Activated CD8-positive, alpha-beta memory T cell treated with anti-CD3 and anti-CD28 coated beads for 1 hour (primary cell): ENCODE measurements at places on chromosomes 16 and 17.

DNA sequence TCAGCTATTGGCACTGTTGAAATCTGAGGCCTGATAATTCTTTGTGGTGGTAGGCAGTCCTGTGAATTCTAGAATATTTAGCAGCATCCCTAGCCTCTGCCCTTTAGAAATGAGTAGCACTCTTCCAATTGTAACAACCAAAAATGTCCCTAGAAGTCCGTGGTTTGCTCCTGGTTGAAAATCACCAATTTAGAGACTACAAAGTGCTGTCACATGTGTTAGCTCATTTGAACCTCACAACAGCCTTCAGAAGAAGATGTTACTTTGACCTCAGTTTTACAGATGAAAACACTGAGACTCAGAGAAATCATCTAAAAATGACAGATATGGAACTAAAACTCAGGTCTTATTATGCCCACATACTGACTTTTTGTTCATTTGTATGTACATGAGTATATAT lies 103.2 kb downstream of the TANC2 start:
- no peak for DNase-seq

GRCh38 chr16:53734908-53735307 lies 31.0 kb downstream of the FTO start:
- no peak for DNase-seq

DNA sequence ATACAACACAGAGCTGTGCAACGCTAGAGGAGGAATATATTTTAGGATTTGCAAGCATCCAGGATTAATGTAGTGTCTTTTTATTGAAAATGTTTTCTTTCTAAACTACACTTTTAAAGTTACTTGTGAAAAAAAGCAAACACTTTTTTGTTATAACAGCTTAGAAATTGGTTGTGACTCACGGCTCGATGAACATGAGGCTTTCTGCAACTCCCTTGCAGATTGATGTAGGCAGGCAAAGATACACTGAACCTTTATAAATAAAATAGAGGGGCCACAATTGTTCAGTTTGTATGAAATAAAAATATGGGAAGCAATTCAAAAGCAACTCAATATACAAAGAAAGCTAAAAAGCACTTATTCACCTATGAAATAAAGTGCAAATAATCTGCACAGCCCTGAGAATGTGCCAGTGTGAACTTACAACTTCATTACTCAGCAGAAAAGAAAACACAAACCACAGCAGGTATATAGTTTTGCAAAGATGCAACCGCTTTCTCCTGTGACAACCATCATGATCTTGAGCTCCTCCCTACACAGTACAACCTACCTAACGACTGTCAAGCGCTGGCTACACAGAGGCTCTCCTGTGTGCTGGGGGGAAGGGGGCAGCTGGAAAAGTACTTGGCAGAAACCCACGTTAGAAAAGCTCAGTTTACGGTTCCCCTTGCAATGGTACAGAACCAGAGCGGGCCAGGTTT lies 948 bp downstream of the LUC7L start:
- DNase-seq: no peak

GRCh38 chr16:20867585-20867984 lies 32.6 kb downstream of the DCUN1D3 start:
- DNase-seq: no peak

DNA sequence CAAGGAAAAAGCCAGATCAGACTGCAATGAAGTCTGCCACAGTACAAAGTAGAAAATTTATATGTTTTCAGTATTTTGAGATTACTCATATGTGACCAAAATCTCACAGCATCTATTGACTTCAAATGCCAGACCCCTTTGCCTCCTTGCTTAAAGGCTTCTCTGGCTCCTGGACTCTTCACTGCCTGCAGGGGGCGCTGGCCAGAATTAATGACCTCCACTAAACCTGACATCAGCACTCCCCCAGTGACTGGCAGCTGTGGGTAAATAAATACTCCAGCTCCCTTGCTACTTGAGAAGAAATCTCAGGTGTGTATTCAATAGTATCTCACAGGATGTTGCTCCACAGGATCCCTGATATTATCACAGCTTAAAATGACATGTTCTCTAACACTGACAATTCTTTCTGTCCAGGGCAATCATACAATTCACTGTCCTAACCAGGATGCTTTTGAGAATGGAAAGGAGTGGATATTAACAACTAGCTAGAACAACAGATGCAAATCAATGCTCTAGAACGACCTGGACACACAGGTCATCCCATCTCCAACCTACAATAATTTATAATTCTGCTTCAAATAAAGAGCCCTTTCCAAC lies 4.0 kb downstream of the BECN1 start:
- no peak for DNase-seq

DNA sequence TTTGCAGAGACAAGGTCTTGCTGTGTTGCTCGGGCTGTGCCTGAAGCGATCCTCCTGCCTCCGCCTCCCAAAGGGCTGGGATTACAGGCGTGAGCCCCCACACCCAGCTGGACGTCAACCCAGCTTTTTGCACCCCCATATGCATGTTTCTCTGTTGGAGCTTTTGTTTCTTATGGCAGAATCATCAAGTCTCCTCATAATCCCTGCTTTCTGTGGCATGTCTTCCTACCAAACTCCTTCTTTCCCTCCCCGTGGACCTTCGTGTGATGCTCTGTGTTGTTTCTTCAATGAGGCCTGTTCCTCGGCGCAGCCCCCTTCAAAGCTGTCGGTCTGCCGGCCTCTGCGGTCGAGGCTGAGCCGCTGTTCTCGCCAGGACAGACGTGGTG lies 71.6 kb downstream of the METRNL start:
- DNase-seq: no peak

GRCh38 chr17:27529230-27529796 lies 73.1 kb downstream of the KSR1 start:
- no peak for DNase-seq

GRCh38 chr17:77440560-77440981 lies 299.8 kb downstream of the SEC14L1 start:
- no peak for DNase-seq

DNA sequence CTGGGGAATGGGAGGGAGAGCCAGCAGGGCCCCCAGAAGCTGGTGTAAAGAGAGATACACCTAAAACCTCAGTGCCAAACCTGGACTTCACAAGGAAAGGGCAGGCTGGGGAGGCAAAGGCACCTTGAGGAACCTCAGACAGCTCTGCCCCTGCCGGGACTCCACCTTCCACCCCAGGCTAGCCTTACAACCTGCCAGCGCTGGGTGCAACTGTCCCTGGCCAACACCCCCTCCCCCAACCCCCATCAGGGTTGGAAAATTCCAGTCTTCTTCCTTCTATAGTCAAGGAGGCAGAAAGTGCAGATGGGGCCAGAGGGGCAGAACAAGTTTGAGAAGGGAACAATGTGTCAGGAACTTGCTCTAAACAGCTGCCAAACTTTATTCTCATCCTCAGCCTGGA lies 2.2 kb downstream of the YBX2 start:
- no peak for DNase-seq

- no peak for DNase-seq
These were observed 36.9 kb downstream of the SOST start for GRCh38 chr17:43721537-43722268.

DNA sequence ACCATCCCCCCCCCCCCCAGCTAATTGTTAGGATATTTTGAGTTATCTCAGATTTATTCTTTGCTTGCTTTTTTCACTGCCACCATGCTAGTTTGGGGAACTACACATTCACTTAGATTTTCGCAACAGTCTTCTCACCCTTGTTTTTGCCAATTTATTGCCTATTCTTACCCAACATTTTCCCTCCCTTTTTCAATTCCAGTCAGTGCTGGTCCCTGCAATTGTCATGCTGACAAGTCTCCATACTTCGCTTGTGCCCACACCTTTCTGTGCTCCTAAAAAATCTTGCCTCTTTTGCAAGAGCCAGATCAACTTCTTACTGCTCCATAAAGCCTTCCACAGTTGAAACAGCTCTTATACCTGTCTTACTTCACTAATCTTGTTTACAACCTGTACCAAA lies 16.3 kb downstream of the TNRC6A start:
- no peak for DNase-seq

DNA sequence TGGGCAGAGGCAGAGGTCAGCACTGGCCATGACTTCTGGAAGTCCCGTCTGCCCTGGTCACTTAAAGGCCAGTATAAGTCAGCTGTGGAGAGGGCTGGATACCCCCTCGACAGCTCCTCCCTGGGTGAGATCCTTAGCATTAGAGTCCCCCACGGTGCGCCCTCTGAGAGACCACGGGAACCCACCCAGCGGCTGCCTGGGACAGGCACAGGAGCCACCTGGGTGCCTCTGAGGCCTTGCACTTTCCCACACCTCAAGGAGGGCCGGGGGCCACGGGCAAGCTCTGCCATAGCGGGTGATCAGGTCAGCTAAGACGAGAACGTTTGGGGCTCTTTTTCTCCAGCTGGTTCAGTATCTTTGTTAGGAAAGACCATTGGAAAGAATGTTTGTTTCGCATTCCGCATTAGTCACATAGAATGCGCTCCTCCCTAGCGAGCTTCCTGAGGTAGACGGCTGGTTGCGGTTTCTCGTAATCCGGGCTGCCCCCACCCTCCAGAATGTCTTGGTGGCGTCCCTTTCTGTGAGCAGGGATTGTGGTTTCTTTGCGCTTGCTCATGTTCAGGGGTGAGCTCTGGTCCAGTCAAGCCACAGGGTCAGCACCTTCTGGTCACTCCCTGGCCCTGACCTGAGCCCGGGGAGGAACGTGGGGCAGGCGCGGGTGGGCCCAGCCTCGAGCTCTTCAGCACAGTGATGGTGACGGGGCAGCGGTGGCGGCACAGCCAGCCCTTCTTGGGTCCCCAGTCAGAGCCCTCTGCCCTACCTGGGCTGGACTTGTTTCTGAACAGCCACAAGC lies 25.2 kb downstream of the NME3 start:
- DNase-seq: no peak

GRCh38 chr17:75959051-75959838 lies 18.4 kb upstream of the FBF1 start:
- no peak for DNase-seq

- DNase-seq: no peak
These were observed 622 bp downstream of the CUEDC1 start for GRCh38 chr17:57954397-57955182.

DNA sequence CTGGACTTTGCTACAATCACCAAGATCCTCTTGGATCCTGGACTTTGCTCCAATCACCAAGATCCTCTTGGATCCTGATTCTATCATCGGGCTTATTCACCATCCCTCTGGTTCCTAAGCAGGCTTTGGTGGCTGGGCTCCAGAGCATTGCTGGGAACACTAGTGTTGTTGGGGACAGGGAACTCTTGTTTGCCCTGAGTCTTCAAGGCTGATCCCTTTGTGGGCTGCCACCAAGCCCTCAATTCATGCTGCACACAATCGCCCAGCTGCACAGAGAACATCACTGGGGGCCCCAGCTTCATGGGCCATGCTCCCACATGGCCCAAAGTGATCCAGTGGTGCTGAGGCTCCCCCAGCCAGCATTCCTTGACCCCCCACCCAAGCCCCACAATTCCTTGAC lies 88.3 kb downstream of the TMEM132E start:
- DNase-seq: no peak

DNA sequence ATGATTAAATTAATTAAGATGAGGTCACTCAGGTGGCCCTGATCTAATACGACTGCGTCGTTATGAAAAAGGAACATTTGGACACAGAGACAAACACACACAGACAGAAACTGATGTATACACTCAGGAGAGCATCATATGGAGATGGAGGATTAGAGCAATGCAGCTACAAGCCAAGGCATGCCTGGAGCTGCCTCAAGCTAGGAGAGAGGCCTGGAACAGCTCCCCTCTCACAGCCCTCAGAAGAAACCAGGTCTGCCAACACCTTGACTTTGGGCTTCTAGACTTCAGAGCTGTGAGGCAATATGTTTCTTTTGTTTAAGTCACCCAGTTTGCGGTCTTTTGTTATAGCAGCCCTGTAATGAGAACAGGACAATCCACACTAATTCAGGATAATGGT lies 318.9 kb downstream of the HS3ST3B1 start:
- DNase-seq: no peak

DNA sequence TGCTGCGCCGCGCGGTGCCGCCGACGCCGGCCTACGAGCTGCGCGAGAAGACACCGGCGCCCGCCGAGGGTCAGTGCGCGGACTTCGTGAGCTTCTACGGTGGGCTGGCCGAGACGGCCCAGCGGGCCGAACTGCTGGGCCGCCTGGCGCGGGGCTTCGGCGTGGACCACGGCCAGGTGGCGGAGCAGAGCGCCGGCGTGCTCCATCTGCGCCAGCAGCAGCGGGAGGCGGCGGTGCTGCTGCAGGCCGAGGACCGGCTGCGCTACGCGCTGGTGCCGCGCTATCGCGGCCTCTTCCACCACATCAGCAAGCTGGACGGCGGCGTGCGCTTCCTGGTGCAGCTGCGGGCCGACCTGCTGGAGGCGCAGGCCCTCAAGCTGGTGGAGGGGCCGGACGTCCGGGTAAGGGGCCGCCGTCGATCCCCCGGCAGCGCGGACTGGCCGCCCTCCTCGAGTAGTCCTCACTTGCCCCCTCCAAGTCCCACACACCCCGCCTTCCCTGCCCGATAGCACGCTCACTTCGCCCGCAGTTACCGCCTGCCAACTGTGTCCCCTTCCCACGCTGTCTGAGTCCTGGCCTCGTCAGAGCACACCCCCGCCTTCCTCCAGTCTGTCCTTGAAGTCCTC lies 470 bp downstream of the MLYCD start:
- peak; percentile 8 for DNase-seq

GRCh38 chr16:424623-425081 lies 797 bp upstream of the RAB11FIP3 start:
- no peak for DNase-seq

DNA sequence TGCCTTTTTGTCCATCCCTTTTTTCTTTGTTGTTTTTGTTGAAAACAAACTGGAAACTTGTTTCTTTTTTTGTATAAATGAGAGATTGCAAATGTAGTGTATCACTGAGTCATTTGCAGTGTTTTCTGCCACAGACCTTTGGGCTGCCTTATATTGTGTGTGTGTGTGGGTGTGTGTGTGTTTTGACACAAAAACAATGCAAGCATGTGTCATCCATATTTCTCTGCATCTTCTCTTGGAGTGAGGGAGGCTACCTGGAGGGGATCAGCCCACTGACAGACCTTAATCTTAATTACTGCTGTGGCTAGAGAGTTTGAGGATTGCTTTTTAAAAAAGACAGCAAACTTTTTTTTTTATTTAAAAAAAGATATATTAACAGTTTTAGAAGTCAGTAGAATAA lies 4.9 kb downstream of the SOX9 start:
- no peak for DNase-seq

DNA sequence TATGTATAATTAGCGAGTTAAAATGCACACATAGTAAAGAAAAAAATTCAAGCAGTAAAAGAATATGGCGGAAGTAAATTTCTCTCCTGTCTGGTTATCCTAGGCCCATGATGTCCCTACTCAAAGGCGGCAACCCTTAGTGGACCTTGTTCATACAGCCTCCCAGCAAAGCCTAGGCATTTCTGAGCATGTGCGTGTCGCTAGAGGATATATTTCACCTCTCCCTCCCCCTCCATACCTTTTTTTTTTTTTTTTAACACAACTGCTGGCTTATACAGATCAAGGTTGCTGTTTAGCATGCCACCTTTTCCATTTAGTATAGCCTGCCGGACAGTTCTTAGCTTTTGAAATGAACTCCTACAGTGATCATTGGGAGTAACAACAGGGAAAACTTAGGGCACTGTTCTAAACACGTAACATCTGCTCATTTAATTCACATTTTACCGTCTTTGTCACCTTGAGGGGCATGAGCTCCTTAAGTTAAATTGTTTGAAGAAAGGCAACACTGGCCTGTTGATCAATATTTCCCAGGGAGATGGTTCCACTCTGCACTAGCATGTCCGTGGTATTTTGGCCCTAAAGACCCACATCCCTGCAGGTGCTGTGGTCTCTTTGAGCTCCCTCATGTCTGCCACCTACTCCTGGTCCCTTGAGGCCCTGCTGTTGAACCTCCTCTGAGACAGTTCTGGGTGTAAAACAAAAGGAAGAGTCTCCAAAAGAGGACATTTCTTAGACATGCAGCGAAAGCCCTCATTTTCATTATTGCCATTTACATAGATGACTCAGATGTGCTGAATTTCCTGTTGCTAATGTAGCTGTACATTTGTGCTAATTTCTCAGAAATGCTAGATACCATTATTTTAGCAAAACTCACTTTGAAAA lies 4.1 kb upstream of the TNFRSF13B start:
- DNase-seq: no peak
